Transverse colon (tissue), 4 donors: ENCODE measurements at places on chromosomes 2 and 18. TPM values are rescaled to one million over a fixed set of nuclear protein-coding genes. Genes with fewer than 3 reads are reported as not detected.

HOXD9 gene
- 11.9 TPM for total RNA-seq

DNA sequence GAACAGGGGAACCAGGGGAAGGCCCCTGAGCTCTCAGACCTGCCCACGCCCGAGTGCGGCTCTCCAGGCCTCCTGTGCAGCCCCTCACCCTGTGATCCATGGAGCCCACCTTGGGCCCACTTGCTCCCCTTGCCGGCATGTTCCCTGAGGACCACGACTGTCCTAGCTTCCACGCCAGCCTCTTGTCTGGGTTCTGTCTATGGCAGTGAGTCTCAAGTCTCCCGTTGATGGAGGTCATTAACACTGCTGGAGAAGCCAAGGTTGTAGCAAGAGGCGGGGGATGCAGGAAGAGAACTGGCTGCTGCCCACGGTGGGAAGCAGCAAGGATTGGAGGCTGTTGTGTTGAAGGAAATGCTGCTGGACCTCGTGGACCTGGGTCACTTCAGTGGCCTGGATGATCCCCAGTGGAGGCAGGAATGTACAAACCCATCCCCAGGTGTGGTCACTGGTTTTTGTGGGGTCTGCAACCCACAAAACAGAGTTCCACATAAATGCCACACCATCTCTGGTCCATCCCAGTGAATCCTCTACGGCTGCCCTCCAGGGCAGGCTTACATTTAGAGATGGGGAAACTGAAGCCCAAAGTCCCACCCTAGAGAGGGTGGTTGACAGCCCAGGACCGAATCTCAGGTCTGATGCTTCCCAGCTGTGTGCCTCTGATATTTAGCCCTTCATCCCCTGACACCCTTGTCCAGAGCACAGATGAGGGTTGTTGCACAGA, 150.3 kb downstream of the NDUFA10 start:
- H3K36me3 ChIP-seq, result no peaks in the 10 kb centered on the region
- no peaks in the 10 kb centered on the region for H3K4me1 ChIP-seq
- no peaks in the 10 kb centered on the region for H3K27me3 ChIP-seq
- H3K27ac ChIP-seq, result no peak overlapping the region

DNA sequence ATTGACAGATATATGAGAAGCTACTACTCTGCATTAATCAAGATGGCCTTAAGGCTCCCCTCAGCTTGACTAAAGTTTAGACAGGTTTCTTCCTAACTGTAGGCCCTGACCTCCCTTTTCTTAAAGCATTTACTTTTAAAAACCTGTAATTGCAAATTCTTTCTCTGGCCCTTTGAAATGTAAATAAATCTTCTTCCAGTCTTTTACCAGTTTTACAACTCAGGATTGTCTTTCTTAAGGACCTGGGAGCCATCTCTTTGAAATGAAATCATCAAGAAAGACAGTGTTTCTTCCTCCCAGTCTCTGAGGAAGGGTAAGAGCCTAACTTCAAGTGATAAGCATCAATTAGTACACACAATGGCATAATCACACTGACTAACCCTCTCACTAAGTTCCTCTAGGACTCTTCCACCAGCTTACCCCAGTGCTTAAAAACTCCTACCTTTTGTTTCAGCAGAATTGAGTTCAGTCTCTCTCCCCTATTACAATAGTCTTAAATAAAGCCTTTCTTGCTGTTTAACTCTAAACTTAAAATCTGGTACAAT, 58.7 kb upstream of the CDH20 start:
- H3K27ac ChIP-seq, result no peak overlapping the region
- DNase-seq, result no peak
- H3K4me1 ChIP-seq, result no peaks in the 10 kb centered on the region
- H3K4me3 ChIP-seq, result no peak overlapping the region
- no peaks in the 10 kb centered on the region for H3K27me3 ChIP-seq

DNA sequence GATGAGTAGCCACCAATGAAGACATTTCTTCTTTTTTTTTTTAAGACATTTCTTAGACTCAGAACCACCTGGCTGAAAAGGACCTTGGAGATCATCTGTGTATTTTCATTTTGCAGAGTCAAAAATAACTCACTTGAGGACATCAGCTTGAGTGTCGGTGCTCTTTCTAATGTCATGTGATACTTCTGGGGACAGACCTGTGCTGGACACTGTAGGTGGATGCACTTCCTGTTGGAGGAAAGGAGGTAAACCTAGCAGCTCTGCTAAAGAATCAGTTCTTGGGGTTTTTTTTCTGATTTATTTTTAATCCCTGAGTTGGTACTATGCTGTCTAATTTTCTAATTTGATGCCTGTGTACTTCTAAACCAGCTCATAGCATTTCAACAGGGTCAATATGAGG, 283.9 kb upstream of the CRIM1 start:
- DNase-seq, result no peak
- no peaks in the 10 kb centered on the region for H3K4me1 ChIP-seq
- H3K36me3 ChIP-seq, result no peaks in the 10 kb centered on the region

DNA sequence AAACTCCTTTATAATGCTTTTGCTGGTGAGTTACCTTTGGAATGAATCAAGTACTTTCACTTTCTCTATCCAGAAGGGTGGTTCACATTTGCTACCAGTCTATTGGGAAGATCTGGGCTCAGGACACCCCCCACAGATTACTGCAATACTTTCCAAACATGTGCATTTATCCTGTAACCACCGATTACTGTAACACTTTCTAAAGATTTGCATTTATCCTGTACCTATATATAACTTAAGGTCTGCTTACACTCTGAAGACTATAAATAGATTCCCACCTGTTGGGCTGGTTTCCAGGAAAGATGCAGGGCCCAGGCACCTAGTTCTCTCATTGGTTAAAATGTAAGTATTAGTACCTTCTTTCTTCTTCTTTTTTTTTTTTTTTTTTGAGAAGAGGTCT, 113.0 kb upstream of the NEDD4L start:
- H3K36me3 ChIP-seq, result no peaks in the 10 kb centered on the region
- no peak overlapping the region for H3K27ac ChIP-seq
- no peaks in the 10 kb centered on the region for H3K27me3 ChIP-seq
- no peaks in the 10 kb centered on the region for H3K4me1 ChIP-seq

DNA sequence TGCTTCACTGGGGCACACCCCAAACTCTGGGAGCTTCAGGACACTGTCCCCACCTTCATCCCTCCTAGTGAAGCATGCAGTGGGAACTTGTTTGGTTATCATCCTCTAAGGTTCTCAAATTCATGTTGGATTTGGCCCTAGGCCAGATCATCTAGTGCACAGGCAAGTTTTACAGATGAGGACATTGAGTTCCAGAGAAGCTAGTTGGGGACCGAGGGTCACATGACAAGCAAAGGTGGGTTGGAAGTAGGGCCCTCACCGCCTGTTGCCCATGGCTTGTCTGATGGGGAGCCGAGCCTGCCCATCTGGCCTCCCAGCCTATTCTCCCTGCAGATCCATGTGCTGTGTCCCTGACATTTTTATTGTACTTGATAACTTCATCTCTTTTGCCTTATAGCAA, 2.8 kb downstream of the PRKCE start:
- no peak for DNase-seq
- H3K27me3 ChIP-seq, result no peaks in the 10 kb centered on the region
- no peak overlapping the region for H3K27ac ChIP-seq
- no peaks in the 10 kb centered on the region for H3K36me3 ChIP-seq
- H3K4me3 ChIP-seq, result no peak overlapping the region

DNA sequence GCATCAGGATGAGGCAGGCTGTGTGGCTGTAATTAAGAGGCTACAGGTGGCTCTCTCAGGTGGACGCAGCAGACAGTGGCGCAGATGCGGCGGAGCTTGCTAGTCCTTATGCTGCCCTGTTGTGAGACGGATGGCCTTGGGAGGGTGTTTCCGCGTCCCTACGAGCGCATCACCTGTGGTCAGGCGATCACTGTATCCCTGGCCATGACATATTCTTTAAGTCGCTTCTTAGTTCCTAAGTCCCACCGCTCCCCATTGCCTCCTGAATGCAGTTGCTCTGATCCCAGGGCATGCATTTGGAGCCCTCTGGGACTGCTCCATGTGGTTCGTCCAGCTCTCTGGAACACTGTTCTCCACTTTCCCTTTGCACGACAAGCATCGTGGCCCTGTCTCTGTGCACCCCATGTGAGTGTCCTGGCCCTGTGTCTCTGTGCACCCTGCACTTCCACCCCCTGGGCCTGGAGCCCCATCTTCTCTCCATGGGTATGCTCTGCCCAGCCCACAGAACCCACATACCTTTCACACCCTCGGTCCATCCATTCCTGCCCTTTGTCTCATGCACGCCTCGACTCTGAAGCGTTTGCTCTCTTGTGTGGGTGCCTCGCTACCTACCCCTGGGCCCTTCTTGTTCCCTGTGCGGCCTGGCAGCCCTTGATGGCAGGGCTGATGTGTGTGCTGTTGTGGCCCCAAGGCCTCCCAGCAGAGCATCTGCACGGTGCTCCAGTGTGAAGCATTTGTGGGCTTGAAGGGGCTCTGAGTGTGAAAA, 74.4 kb downstream of the SH3RF3 start:
- H3K27ac ChIP-seq, result no peak overlapping the region
- no peaks in the 10 kb centered on the region for H3K27me3 ChIP-seq
- H3K4me3 ChIP-seq, result no peak overlapping the region
- H3K4me1 ChIP-seq, result no peaks in the 10 kb centered on the region
